ENCODE measurements at places on chromosomes 1 and 21.

GRCh38 chr1:28099050-28099769 is 10.8 kb upstream of the EYA3 start:
- no peak for DNase-seq

DNA sequence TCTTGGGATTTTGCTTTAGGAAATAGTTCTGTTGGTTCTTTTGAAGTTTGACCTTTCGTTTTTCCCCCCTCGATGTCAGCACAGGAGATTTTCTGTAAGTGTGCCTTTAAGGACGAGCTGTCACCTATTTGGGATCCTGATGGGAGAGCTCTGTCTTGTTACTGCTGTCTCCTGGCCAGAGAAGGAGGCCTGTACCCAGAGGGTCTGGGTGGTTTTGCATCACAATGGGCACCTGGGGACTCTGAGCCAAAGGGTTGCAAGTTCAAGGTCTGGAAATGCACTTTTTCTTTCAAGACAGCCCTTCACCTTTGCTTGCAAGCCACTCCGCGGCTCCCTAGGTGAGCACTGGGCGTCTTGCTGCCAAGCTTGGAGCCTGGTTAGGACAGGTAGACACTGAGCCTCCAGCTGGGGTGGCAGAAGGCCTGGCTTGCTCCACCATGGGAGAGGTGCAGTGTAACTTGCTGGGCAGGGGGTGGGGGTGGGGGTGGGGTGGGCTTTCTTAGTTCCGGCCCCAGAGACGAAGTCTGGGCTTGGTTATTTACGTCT is 2.9 kb downstream of the AJAP1 start:
- DNase-seq = no peak

- no peak for DNase-seq
These were observed 2.1 kb upstream of the PLA2G2E start for GRCh38 chr1:19925342-19926070.

DNA sequence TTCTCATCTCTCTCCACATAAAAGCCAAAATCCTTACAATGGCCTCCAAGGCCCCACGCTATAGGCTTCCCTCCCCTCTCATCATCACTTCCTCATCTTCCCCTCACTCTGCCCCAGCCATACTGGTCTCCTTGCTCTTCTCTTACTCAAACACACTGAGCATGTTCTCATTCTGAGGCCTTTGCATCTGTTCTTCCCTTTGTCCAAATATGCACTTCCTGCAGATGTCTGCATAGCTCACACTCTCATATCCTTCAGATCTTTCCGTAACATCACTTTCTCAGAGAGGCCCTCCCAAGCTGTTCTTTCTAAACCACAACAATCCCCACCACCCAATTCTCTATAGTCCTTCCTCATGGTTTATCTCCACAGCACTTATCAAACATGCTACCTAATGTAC is 284.1 kb downstream of the HHIPL2 start:
- no peak for DNase-seq

- DNase-seq = no peak
These were observed 446.6 kb downstream of the PLA2G4A start for GRCh38 chr1:187275346-187275745.
